Endodermal cell (in vitro differentiated cells): ENCODE measurements at places on chromosomes 5 and 9. TPM values are rescaled to one million over a fixed set of nuclear protein-coding genes. Genes with fewer than 3 reads are reported as not detected.

GRCh38 chr5:168317521-168318147, 26.2 kb downstream of the WWC1 start:
- DNase-seq, result no peak

DNA sequence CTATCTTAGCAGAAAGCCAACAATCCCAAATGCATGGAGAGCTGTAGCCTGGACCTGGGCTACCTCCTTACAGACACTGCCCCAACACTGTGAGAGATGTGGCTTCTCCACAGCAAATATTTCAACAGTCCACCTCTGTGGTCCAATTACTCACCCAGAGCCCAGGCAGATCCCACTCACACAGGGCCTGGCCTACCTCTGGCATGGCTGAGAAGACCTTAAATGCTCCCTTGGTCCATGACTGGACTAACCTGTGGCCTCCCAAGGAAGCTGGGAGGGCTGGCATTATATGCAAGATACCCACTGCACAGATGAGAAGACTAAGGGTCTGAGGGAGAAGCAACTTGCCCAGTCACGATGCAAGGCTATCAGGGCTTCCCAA, 22.8 kb upstream of the SLC25A51 start:
- no peak for DNase-seq

DNA sequence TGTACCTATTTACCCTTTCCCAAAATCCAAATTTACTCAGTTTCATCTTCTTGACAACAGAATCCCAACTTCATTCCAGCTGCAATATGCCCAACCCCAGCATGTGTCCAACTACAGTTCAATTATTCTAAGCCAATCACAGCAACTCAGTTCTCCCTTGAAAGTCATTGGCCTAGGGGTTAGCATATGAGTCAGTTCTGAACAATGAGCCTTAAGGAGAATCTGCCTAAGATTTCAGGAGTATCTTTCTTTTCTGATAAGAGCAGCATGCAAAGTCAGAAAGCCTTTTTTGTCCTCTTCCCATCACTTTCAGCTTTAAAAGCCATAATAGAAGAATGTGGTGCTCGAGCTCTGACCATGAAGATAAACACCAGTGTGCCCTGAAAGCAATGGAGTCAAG, 44.4 kb upstream of the RASGRF2 start:
- DNase-seq, result no peak

DNA sequence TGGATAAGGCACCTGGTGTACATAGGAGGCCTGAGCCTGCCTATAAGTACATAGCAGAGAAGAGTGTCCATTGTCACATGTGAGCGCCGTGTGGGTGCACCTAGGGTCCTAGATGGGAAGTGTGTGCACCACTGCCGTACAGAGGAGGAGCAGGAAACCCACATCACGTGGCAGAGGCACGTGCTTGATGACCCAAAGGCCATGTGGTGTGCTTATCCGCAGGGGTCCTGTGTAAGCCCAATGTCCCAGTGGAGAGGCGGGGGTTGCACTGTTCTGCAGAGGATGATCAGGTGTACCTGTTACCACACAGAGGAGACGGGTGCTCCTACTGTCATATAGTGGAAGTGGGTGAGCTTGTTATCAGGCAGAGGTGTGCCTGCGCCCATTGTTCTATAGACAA, 354.1 kb upstream of the IRX2 start:
- peak; percentile 61 for DNase-seq

- DNase-seq, result peak; percentile 22
Observed at GRCh38 chr5:170546282-170546681, 42.5 kb downstream of the KCNIP1 start.

DNA sequence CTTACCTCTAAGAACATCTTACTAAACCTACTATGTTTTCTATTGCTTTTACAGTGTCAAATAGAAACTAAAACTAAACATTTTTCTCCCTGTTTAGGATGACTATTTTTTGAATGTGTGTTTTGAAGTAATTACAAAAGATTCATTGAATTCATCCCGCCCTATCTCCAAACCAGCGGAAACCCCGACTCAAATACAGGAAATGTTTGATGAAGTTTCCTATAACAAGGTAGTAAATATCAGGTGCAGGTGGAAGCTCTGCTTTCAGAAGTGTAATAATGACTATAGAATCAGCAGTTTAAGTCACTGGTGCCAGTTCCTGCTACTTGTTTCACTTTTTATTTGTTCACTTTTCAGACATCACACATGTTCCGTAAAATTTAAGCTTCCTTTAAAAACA, 20.0 kb downstream of the ERAP2 start:
- DNase-seq, result no peak

- peak; percentile 55 for DNase-seq
Observed at GRCh38 chr5:159104759-159105144, 5.0 kb upstream of the EBF1 start.

- DNase-seq, result no peak
Observed at GRCh38 chr5:31229266-31229665, 35.8 kb downstream of the CDH6 start.

GRCh38 chr5:178241231-178241663, 8.6 kb upstream of the PHYKPL start:
- DNase-seq, result no peak

GRCh38 chr5:120568711-120569110, 104.6 kb downstream of the PRR16 start:
- no peak for DNase-seq

DNA sequence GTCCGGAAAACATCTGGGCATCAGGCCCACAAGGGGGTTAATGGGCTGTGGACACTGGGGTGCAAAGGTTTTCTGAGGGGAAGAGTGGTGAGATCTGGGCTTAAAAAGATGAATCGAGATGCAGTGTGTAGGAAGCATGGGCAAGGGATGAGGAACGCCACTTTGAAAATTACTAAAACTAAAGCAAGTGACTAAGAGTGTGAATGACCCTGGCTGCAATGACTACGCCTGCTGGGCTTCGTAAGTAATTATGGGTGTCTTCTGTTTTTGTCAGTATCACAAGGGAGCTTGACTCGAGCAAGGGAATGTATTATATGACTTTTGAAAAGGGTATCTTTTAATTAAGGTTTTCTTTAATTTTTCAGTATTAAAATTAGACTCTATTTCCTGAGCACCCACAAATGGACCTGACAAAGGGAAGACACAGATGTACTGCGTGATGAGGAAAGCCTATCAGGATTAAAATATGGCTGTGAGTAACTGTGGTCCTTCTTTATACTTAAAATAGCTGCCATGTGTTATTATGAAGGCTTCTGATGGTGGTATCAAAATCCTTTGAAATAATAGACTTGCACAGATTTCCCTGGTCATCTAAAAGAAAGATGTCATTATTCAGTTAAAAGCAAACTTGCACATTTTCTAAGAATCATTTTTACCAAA, 4.2 kb downstream of the CTXN3 start:
- no peak for DNase-seq

GRCh38 chr9:2269778-2270177, 254.6 kb downstream of the SMARCA2 start:
- DNase-seq, result no peak

DNA sequence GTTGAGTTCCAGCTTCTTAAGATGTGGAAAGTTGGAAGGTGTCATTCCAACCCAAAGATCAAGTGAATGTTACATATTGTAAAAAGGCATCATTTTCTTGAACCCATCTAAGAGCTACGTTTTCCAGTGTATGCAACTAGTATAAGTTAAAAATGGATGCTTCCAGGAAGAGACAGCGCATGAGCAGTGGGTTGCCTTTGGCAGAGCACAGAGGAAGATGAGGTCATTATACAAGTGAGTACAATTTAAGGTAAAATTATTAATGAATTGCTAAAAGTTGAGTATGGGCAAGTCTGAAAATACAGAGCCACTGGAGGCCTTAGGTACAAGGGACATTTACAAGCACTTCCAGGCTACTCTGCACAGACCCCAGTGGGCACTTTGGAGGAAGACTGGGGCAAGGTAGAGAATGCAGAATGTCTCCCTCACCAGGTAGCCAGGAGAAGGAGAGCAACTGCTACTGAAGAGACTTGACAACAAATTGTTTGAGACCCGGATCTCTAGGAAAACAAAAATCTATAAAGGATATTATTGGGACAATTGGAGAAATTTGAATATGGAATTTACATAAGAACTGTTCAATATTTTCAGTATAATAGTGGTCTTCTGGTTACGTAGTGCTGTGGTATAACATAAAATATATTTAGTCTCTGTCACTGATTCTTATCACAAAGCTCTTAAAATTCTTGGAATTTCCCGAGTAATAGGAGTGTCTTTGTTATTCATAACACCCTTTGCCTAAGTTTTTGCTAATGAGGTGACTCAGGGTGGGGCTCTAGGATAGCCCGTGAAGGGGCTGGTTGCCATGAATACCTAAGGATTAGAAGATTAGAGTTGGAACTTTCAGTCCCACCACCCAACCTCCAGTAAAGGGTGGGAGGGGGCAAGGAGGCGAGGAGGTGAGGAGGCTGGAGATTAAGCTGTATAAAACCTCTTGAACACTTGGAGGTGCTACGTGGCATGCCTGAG, 129.9 kb upstream of the FER start:
- peak; percentile 79 for DNase-seq

- DNase-seq, result no peak
Observed at GRCh38 chr9:100307080-100307479, 45.7 kb downstream of the TEX10 start.

GRCh38 chr5:156310115-156310514, 16.8 kb upstream of the SGCD start:
- no peak for DNase-seq

- DNase-seq, result no peak
Observed at GRCh38 chr9:97768746-97769145, 71.6 kb upstream of the XPA start.

DNA sequence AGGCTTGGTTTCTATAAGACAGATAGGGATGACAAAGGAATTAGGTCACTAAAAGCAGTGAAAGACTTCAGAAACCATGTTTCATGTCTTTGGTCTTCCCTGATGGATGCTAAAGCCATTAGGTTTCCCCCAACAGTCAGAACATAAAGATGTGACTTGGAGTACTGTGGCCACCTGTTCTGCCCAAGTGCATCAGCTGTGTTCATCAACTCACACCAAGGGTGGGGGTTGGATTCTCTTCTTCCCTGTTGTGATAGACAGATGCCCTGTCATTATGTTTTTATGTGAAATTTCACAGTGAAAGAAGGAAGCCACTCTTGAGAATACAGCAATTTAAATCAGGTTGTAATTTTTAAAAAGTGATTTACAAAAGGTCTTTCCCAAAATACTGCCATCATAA, 196.8 kb downstream of the SH3GL2 start:
- DNase-seq, result no peak

DNA sequence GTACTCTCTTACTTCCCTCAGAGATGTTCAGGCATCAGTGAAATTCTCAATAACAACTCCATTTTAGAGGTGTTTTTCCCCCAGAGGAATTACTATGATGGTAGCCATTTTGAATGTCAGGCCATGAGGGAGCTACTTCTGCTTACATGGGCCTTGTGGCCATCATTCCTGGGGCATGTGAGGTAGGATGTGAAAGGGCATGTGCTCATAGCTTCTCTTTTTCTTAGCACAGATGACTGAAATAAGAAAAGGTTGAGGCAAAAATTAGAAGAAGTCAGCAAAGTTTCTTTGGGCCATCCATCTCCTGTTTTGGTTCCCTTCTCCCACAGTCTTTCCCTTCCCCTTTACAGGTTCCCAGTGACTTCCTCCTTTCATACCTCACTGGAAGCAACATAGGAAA, 68.8 kb downstream of the FEM1C start:
- DNase-seq, result no peak

- DNase-seq, result peak; percentile 76
Observed at GRCh38 chr5:41510176-41510831, at the start of gene PLCXD3. Gene PLCXD3 (minus strand): TSS chr5:41510601. CDS start chr5:41510526, 75 bp downstream.

C9 gene
- total RNA-seq, result 0.45 TPM in 1 of 3 replicates, not detected in the others

FGF1 gene
- total RNA-seq, result not detected in 3 replicates

SPRY4 gene
- 45.7 to 70.2 TPM (median 69.8 TPM) in 3 replicates for total RNA-seq

GPRIN1 gene
- 4.5 and 4.8 TPM in 2 replicates for total RNA-seq

SLC27A6 gene
- total RNA-seq, result 2.5 and 3.3 TPM in 2 replicates

EXOSC3 gene
- 27.8 to 66.7 TPM (median 55.6 TPM) in 3 replicates for total RNA-seq

RNF14 gene
- total RNA-seq, result 33.0 to 37.1 TPM (median 33.6 TPM) in 3 replicates

PCDHGA3 gene
- 2.7 and 4.3 TPM in 2 replicates for total RNA-seq

OBP2B gene
- total RNA-seq, result not detected in 2 replicates

FCN2 gene
- not detected in 3 replicates for total RNA-seq
